Vagina (tissue), 2 donors: ENCODE measurements at places on chromosomes 12 and 14.
A peak's percentile ranks its signal among the peaks of the same experiment; 100 is the strongest.

GRCh38 chr12:115341442-115341841 is 657.5 kb upstream of the TBX3 start:
- peaks cover 33% of the 10 kb centered on the region for H3K4me1 ChIP-seq
- H3K36me3 ChIP-seq: no peaks in the 10 kb centered on the region
- H3K27me3 ChIP-seq: no peaks in the 10 kb centered on the region
- H3K4me3 ChIP-seq: no peak overlapping the region
- DNase-seq: no peak

DNA sequence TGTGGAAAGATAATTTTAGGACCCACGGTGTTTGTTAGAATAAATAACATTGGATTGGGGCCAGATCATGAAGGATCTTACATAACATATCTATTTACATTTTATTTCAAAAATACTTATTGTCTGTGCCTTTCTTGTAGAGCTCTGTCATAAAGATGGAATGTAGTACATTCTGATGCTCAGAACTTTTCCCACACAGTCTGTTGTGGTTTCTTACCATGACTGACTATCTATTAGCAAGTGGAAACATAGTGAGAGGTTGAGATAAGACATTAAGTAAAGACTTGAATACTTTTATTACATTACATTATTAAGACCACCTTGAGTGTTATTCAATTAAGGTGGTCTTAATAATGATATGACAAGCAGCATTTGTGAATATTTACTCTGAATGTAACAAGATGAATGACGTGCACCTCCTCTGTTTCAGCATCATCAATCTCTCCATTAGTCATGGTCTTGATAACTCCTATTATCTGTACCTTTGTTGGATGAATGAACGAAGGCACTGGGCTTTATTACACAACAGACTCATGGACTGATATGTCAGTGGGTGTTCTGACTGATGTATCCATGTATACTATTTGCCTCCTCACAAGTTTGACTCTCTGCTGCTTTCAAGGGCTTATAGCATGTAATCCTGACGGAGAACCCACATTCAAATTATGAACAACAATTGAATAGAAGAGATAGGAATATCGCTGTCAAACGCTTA is 883.0 kb upstream of the FLRT2 start:
- no peaks in the 10 kb centered on the region for H3K27me3 ChIP-seq
- no peak overlapping the region for H3K4me3 ChIP-seq
- H3K27ac ChIP-seq: no peak overlapping the region
- H3K36me3 ChIP-seq: no peaks in the 10 kb centered on the region

DNA sequence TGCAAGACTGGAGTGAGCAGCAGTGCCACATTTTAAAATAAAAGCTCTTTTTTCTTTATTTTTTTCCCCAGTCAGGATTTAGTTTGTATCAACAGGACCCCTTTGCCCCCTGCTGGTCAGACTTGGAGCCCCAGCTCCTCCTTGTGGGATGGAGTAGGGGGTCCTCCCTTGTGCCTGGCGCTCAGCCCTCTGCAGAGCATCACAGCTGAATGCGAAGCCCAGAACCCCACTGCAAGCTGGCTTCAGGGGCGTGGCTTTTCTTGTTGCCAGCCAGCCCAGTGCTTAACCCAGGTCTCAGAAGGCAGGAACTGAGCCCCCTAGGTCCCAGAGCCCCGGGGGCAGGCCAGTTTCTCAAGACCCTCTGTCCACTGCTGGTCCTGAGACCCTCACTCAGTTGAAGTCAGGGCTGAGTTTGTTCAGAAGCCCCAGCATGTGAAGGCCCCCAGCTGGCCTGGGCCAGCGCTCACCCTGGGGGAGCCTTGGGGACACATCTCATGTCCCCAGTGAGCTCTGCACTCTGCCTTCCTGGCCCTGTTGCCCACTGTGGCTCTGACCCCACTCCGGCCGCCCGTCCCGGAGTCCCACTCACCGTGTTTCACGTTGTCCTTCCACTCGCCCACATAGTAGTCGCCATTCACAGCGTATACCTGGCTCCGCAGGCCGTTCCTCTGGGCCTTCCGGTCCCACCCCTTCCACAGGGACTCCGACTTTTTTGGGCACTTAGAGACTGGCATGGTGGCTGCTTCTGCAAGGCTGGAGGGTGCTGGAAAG is 519 bp downstream of the MORN3 start:
- H3K27me3 ChIP-seq: no peaks in the 10 kb centered on the region
- no peak for DNase-seq
- peaks cover 17% of the 10 kb centered on the region for H3K4me1 ChIP-seq
- no peaks in the 10 kb centered on the region for H3K36me3 ChIP-seq
- no peak overlapping the region for H3K27ac ChIP-seq

DNA sequence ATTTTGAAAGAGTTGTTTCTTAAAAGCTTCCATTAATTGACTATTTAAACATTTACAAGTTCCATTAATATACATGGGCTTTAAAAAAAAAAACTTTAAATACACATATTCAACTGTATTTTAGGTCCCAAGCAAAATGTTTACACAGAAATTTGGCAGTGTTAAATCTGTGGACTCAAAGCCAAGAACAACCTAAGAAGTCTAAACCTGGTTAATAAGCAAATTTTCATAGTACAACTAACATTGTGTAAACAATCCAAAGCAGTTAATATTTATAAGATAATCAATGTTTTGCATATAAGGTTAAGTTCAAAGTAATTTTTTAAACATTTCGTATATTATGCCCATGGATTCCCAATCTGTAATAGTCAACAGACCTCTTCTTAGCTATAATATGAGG is 77.0 kb downstream of the EPS8 start:
- no peak overlapping the region for H3K27ac ChIP-seq
- H3K4me1 ChIP-seq: peaks cover 7% of the 10 kb centered on the region
- no peak for DNase-seq
- H3K27me3 ChIP-seq: no peaks in the 10 kb centered on the region
- H3K36me3 ChIP-seq: no peaks in the 10 kb centered on the region

DNA sequence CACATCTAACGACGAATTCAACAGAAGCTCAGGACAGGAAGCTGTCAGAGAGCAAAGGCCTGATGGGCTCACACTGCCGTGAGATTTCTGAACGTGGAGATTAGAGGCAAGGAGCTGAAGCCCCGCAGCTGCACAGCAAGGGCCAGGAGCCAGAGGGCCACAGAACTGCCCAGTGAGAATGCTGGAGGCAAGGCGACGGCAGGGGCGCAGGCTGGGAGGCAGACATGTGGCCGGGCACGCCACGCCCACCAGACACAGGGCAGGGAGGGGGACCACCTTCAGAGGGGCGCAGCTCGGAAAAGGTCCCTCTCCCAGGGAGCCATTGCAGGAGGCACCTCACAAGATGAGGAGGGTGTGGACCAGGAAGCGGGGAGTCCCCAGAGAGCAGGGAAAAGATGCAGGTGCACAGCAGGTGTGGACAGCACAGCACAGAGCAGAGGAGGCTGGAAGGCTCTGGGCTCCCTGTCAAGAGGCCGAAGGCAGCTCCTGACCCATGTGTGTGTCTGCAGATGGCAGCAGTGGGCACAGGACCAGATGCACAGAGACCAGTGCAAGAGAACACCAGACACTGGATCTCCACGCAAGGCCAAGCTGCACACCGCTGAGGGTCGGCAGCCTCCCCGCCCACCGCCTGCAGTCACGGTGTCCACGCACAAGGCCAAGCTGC is 23.0 kb downstream of the BTBD6 start:
- no peak overlapping the region for H3K4me3 ChIP-seq
- H3K27ac ChIP-seq: no peak overlapping the region
- no peaks in the 10 kb centered on the region for H3K36me3 ChIP-seq
- DNase-seq: no peak
- peaks cover 8% of the 10 kb centered on the region for H3K4me1 ChIP-seq

- DNase-seq: no peak
- H3K4me3 ChIP-seq: no peak overlapping the region
These were observed 466.5 kb downstream of the PRKD1 start for GRCh38 chr14:29461101-29461500.

GRCh38 chr12:55717011-55718007 is 1.5 kb downstream of the BLOC1S1 start:
- H3K27ac ChIP-seq: peak overlapping the region; percentile 94
- no peaks in the 10 kb centered on the region for H3K36me3 ChIP-seq
- peaks cover 60% of the 10 kb centered on the region for H3K4me1 ChIP-seq
- no peak for DNase-seq
- peak overlapping the region; percentile 91 for H3K4me3 ChIP-seq

DNA sequence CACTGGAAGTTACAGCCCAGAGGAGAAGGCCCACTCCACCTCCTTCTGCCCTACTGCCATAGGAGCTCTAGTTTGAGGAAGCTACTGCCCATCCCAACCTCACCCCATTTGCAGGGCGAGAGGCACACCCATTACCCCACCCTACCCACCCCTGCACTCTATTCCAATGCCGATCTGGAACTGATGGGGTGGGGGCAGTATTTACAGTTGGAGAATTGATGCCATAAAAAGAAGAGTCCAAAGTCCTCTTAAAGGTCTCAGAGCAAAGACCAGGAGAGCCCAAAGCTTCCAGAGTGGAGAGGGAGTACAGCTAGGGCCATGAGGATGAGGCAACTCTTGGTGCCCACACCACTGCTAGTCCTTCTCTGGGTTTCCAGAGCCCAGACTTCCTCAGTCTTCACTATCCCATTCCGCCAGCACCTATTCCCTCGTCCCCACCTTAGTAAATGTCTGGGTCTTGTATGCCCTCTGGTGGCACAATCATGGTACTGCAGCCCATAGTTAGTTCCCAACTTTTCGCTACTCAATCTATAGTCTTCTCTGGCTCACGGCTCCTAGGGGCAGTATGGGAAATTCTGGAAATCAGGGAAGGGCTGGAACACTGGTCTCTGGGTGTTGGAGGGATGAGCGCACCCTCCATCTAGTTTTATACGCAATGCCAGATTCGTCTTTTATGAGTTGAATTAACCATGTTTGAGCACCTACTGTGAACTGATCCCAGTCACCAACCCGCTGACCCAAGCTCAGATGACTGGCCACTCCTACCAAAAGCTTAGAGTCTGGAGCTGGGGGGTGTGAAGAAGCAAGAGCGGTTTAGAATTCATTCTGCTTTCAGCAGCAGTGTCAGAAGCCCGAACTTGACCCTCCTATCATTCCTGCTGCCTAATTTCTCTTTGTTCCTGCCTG is 6.9 kb upstream of the ADCY6 start:
- H3K4me1 ChIP-seq: peaks cover 15% of the 10 kb centered on the region
- DNase-seq: peak; percentile 90
- H3K27ac ChIP-seq: no peak overlapping the region
- H3K27me3 ChIP-seq: no peaks in the 10 kb centered on the region

DNA sequence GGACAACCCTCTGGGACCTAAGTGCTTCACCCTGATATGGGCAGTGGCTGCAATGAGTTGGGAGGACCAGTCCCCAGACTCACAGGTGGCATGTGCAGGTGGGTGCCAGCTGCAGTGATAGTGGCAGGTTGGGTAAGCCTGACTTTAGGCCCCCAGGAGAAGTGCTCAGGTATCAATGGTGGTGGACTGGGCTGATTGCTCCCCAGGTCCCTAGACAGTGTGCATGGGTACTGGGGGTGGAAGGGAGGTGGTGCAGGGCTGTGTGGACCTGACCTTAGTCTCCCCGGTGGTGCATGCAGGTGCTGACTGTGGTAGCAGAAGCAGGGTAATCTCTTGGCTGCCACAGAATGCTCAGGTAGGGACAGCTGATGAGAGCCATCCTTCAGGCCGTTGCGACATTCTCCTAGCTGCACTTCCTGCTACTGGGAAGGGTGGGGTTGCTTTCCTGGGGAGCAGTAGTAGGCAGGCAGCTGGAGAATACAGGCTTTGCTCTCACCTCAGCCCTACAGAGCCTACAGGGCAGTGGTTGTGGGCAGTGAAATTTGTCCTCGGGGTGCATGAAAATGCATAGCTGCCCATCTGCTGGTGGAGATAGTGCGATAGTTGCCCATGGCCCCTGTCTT is 33.3 kb upstream of the CCND2 start:
- no peaks in the 10 kb centered on the region for H3K36me3 ChIP-seq
- H3K4me3 ChIP-seq: no peak overlapping the region
- no peak overlapping the region for H3K27ac ChIP-seq
- no peaks in the 10 kb centered on the region for H3K27me3 ChIP-seq
- no peak for DNase-seq

- H3K4me1 ChIP-seq: no peaks in the 10 kb centered on the region
- no peaks in the 10 kb centered on the region for H3K27me3 ChIP-seq
- no peak overlapping the region for H3K27ac ChIP-seq
- H3K36me3 ChIP-seq: no peaks in the 10 kb centered on the region
- H3K4me3 ChIP-seq: no peak overlapping the region
- no peak for DNase-seq
These were observed 198.9 kb downstream of the FBXL14 start for GRCh38 chr12:1395421-1395955.

DNA sequence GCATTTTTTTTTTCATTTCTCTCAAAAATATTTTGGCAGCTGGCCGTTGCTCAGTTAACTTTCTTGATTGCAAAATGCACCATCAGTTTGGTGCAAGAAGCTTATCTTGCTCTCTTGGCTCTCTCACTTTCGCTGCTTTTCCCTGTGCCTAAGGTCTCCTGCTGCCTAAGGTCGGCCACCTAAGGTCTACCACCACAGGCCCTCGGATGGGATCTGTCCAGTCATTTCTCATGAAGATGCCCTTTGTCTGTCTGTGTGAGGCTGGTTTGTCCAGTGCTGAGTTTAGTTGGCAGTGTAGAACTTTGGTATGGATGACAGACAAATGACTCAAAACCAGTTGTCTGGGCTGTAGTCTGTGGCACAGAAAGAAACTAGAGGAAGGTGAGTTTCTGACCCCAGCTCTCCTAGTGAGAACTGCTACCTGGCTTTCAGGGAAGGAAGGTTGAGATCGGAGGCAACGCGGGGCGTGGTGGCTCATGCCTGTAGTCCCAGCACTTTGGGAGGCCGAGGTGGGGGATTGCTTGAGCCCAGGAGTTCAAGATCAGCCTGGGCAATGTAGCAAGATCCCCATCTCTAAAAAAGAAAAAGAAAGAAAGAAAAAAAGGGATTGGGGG is 2.6 kb downstream of the MLXIP start:
- H3K27ac ChIP-seq: peak overlapping the region; percentile 84
- DNase-seq: no peak
- no peaks in the 10 kb centered on the region for H3K27me3 ChIP-seq
- peak overlapping the region; percentile 78 for H3K4me3 ChIP-seq
- peaks cover 68% of the 10 kb centered on the region for H3K4me1 ChIP-seq

DNA sequence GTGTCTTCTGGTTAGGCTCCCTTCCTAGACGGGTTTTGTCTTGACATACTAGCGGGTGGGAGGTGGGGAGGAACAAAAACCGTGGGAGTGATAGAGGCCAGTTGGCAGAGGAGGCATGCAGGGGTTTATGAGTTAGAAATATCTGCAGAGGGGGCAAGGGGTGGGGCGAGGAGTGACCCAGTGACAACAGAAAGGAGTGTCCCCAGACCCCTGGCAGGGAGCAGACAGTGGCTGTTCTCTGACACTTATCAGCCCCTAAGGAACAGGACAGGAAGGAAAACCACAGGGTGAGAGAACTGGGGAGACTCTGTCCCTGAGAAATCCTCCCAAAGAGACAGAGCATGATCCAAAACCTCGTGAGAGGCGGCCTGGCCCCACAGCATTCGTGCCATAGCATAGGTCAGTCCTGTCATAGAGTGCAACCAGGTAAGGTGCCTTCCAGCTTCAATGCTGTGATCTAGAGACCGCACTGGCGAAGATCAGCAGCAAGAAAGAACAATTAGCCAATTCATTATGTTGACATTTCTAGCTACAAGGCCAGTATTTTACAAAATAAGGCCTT is 141.4 kb downstream of the CRADD start:
- peak; percentile 89 for DNase-seq
- peak overlapping the region; percentile 76 for H3K27ac ChIP-seq

DNA sequence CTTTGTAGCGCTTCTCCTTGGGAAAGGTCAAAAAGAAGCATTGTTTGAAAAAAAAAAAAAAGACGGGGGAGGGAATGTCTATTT is at the start of gene LMO3:
Gene LMO3, minus strand, starts transcription at position 46 of the 84 bp plus-strand sequence. CDS start 5,302 bp downstream, outside the sequence.
- DNase-seq: no peak
- peak within 1 kb of the TSS; percentile 82 for H3K27ac ChIP-seq
- H3K4me1 ChIP-seq: peaks cover 4% of the 10 kb centered on the region
- no peaks in the 10 kb centered on the region for H3K36me3 ChIP-seq
- H3K4me3 ChIP-seq: peak within 1 kb of the TSS; percentile 51
